Hippocampal formation (tissue), 2 donors: ENCODE measurements at places on chromosomes 3 and 15.

DNA sequence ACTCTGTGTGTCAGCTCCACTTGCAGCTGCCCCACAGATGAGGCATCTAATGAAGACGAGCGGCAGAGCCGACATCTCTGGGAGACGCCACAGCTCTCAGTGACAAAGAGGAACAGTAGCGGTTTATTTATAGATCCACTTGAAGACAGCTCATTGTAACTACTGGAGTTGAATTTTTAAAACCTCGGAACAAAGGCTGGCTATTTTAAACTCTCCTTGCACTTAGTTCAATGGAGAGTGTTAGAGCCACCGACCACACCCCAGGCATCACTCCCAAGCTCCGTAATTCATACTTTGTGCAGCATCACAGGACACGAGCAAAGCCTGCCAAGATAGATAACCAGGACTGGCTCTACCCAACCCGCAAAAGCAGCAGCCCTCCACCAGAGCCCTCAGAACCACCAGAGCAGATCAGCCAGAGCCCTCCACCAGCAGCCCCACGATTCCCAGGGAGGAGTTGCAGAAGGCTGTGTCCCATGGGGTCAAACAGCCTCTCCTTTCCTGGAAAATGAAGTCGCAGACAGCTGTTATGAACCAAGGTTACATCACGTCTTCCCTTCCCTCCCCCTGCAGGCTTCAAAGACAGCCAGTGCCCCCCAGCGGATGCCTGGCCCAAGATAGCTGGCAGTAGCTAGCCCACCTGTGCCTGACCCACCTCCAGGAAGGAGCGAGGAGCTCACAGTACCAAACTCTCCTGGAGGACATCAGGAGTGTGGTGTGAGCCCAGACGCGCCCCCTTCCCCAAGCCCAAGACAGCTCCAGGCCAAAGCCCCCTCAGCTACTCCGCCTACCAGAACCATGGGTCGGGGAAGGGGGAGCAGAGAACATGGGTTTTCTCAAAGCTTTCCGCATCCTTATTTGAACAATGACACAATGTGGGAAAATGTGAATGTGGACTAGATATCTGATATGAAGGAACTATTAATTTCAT lies 45.7 kb downstream of the POC1A start:
- peak; percentile 62 for DNase-seq

GRCh38 chr15:39593071-39593655 lies 12.3 kb downstream of the THBS1 start:
- DNase-seq: no peak

- DNase-seq: no peak
Observed at GRCh38 chr3:28867836-28868235, 413.0 kb upstream of the RBMS3 start.

- DNase-seq: no peak
Observed at GRCh38 chr3:161406594-161407555, 35.6 kb upstream of the SPTSSB start.

GRCh38 chr3:47581422-47581821 lies 2.8 kb upstream of the CSPG5 start:
- DNase-seq: no peak

GRCh38 chr3:142228964-142229363 lies 3.6 kb upstream of the GK5 start:
- no peak for DNase-seq

DNA sequence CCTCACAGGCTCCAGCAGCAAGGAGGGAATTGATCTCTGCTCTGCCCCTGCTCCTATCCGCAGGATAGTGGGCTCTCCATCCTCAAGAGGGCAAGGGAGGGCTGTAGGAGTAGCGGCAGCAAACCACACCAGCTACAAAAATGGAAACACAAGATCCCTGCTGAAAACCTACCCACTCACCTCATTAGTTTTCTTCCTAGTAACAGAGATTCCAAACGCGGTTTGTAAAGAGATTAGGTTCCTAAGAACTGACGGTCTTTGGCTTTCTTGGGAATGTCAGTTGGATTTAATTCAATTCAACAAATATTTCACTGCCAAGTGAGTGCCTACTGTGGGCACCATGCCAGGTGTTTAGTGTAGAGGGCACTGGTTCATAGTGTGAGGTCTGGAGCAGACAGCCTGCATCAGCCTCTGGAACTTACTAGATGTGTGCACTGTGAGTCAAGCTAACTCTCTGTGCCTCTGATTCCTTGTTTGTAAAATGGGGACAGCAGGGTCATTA lies 84.7 kb downstream of the MRPL46 start:
- no peak for DNase-seq

DNA sequence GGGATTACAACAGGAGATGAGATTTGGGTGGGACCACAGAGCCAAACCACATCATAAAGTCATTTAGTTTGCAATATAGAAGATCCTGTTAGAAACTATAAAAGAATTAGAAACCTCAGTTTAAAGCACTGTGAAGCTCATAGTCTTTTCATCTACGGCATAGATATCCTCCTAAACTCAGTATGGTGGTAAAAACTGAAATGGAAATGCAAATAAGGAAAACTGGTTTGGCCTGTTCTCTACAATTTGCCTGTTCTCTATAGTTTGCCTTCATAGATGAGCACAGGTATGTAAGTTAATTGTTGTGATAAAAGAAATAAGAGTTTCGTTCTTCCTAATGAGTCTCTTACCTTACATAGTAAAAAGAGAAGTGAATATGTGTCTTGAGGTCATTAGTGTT lies 331.6 kb upstream of the ARL6 start:
- DNase-seq: no peak

DNA sequence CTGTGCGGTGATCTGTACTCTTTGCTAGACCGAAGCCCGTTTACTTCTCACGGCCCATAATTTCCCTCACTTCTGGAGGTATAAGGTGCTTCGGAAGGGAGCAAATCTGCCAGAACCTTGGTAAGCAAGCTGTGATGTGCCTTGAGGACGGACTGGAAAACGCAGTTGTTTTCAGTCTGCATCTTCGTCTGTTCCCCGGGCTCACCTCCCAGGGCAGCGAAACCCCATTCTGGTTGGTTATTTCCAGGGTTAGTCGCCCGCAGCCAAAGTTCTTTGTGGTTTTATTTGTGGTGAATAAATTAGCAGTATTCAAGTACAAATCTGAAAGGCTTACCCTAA lies 401 bp downstream of the RAMAC start:
- no peak for DNase-seq

DNA sequence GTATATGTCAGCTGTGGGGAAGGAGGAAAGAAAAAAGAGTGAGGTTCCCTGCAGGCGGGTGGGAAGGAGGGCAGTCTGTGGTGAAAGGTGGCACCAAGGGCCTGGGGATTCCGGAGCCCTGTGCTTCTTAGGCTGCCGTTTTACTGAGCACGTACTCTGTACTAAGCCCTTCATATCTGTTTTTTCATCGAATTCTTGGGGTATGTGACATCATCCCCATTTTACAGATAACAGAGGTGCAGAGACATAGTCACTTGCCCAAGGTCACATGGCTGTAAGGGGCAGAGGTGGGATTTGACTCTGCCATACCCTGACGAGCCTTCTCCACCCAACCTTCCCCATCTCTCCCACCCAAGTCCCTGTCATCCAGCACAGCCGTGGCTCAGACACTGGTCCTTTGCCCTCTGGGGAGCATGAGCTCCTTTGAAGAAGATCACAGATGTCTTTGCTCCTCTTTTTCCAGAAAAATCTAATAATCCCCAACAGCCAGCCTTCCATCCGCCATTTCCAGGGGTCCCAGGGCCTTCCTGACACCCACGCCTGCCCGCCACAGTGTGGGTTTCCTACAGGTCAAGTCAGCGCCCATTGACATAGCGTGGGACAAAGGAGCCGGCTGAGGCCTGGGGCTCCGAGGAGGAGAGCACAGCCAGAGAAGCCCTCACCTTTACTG lies 24.2 kb downstream of the CYP11A1 start:
- DNase-seq: no peak

DNA sequence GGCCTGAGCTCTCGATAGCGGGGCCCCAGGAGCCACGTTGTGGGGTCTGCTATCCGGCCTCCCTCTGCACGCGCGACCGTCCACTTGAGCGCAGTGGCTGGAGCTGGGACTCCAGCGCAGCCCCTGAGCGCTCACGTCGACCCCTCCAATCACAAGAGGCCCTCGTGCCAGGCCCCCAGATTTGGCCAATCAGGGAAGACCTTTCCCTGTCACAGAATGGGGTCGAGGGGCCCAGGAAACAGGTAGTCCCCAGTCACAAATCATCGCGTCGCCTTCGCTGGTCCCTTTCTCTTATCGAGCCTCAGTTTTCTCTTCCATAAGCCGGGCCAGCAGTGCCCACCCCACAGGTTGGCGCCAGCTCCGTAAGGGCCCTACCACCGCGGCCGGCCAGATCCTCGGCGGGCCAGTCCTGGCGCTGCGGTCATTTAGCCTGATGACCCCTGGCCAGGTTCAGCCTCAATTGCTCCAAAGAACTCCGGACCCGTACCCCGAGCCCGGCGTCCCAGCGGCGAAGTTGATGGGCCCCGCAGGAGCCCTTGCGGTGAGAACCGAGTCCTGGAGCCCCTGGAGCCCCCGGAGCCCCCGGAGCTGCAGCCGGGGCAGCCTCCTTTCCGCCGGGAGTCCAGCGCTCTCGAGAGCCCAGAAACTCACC lies 435 bp downstream of the ALDH1L1 start:
- DNase-seq: peak; percentile 16
